Activated CD8-positive, alpha-beta T cell treated with anti-CD3 and anti-CD28 coated beads, Interleukin-2, amount 10 ng/mL, durations not matched to agents 7 days and 5 days (primary cell): ENCODE measurements at places on chromosomes 5 and 9. TPM values are rescaled to one million over a fixed set of nuclear protein-coding genes. Genes with fewer than 3 reads are reported as not detected.

The SEPTIN8 gene
- total RNA-seq = 35.3 TPM

- DNase-seq = peak; percentile 36
Observed at GRCh38 chr9:19918630-19919029, 129.8 kb upstream of the SLC24A2 start.

DNA sequence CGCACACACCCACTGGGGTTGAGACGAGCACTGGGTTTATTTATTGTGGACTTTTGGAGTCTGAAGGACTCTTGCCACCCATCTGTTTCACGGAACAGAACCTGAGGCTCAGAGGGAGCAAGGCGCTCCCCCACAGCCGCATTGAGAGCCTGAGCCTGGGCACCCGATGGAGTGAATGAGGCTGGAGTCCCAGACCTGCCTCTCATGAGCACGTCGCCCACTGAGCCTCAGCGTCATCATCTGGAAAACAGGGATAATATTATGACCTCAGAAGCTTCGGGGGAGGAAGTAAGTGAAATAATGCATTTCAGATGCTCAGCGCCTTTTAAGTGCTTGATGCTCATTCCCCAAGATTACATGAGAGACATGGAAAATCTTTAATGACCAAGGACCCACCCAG is 5.5 kb downstream of the NEK6 start:
- DNase-seq = no peak

- DNase-seq = no peak
Observed at GRCh38 chr5:150568663-150569062, 60.7 kb downstream of the NDST1 start.

The TMEM174 gene
- not detected for total RNA-seq

DNA sequence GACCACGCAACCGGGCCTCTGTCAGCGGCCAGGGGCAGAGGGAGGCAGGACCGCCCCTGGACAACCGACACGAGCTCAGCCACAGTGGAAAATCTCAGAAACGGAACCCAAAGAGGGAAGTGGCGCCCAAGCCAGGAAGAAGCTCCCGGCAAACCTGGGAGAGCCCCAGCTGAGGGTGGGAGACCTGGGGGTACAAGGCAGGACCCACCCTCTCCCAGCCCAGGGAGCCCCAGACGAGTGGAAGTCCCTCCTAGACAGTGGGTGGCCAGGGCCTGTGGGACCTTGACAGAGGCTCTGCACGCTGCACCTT is 3.0 kb downstream of the SLC12A7 start:
- no peak for DNase-seq

- no peak for DNase-seq
Observed at GRCh38 chr5:38600329-38601045, 44.0 kb upstream of the LIFR start.

DNA sequence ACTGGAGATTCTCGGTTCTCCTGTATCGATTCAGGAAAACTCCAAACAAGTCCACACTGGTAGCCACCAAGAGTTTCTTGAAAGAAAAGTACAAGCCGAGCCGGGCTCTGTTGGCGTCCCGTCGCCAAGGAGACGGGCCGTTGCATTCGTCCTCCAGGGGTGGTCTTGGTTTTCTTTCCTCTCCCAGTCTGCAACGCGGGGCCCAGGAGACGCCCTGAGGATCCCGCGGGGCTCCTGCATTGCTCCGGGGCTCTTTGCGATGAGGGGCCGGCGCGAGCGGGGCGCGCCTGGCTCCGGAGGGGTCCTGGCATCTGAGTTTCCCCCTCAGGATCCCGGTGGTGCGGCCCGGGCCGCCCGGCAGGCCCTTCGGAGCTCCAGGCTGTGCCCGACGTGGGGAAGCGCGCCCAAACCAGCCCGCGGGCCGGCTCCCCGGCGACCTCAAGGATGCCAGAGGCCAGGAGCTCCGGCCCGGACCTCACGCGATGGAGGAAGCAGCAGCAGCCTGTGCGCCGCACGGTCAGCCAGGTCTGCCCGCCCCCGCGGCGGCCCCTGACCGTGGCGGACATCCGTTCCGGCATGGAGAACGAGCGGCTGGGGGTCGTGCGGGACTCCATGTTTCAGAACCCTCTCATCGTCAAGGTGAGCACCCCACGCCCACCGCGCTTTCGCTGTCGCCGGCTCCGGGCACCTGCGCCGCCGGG is at the start of gene CFAP77:
Gene CFAP77, plus strand, starts transcription at position 384 of the 701 bp plus-strand sequence. Its CDS starts 61 bp downstream, at position 445.
- DNase-seq = peak; percentile 58

The STC2 gene
- 16.6 TPM for total RNA-seq

The DOCK8 gene
- total RNA-seq = 386 TPM

The ANKRD34B gene
- total RNA-seq = not detected

DNA sequence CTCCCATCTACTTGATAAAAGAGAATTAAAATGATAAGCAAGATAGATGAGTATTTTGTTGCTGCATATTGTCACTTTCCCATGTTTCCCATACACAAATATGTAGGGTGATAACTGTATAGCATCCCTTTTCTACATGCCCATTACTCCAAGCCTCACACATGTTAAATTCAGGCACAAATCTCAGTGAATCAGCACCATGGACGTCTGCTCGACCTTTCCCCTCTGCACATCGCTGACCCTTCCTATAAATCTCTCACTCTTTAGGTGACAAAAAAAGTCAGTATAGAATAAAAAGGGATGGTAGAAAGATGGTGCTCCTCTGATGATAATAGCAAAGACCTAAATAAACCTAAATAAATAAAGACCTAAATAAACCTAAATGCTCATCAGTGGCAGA is 1097.7 kb upstream of the C9orf72 start:
- DNase-seq = no peak

The ZNF454 gene
- total RNA-seq = not detected

The TLE4 gene
- 47.7 TPM for total RNA-seq

DNA sequence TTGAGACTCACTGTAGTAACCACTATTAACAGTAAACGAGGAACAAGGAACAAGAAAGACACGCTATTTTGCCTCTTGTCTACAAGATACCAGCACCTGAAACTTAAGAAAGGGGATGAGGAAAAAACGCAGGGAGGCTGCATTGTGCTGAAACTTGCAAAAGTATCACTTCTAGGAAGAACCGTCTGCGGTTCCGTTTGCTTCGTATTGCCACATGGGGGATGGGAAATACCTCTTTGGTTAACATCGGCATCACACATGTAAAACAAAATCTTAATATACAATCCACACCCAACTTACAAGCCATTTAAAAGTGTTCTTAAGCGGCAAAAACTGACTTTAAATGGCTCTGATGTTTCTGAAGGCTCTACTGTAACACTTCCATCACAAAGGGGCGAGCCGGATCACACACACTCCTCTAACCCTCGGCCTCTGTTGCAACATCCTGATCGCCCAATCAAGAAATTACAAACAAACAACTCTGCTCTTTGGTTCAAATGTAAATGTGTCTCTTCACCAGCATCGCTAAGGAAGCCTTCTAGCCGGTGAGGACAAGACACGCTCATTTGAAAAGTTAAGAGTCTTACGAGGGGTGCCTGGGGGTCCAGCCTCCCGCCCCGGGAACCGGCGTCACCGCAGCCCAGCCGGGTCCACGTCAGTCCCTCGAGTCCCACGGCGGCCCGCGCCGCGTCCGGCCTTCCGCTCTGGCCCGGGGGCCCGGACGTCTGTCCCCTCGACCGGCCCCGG is 621 bp downstream of the SEC16A start:
- peak; percentile 67 for DNase-seq

The GMCL2 gene
- total RNA-seq = not detected

DNA sequence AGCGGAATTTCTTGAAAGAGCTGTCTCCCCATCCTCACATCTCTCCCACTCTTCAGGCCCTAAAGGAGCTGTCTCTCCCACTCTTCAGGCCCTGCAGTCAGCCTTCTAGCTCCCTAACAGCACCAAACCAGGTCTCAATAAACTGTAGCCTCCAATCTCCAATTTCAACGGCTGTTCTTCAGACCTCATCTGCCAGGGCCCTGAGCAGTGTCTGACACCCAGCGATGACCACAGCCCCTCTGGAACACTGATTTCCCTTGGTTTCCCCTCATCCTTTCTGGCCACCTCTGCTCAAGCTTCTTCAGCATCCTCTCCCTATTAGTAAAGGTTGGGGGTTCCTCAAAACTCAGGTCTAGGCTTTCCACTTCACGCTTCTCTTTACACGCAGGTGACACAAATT is 1.6 kb upstream of the P4HA2 start:
- no peak for DNase-seq

- no peak for DNase-seq
Observed at GRCh38 chr9:130448771-130449603, 4.2 kb downstream of the ASS1 start.

The NIPAL4 gene
- not detected for total RNA-seq

GRCh38 chr9:129895376-129896268 is 60.4 kb downstream of the USP20 start:
- DNase-seq = peak; percentile 51
